ENCODE measurements at places on chromosomes 7 and 10.

- no peak for DNase-seq
Observed at GRCh38 chr7:155346285-155346684, 48.6 kb downstream of the INSIG1 start.

DNA sequence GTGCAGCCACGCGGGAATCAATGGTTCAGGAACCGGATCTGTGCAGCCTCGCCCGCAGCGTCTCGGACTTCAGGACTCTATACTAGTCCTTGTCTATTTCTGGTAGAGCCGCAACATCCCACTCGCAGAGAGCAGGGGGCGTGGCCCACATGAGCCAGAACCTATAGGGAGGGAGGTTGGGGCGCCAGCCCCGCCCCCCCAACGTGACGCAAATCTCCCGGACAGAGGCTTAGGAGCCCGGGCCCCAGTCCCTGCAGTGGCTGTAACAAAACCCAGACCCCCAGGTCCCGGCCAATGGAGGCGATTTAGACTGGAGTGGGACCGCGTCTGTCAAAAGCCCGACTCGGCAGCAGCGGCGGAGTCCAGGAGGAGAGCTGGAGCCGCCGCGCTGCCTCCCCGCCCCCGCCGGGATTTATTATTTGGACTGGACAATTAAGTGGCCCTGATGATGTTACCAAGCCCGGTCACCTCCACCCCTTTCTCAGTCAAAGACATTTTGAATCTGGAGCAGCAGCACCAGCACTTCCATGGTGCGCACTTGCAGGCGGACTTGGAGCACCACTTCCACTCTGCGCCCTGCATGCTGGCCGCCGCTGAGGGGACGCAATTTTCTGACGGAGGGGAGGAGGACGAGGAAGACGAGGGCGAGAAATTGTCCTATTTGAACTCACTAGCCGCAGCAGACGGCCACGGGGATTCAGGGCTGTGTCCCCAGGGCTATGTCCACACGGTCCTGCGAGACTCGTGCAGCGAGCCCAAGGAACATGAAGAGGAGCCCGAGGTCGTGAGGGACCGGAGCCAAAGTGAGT is at the start of gene NKX2-3:
TSS of gene NKX2-3 (plus strand) at position 256 of the 809 bp plus-strand sequence. CDS start at position 446, 190 bp downstream.
- peak; percentile 50 for DNase-seq

GRCh38 chr7:140294454-140294853 is 103.9 kb downstream of the SLC37A3 start:
- no peak for DNase-seq

DNA sequence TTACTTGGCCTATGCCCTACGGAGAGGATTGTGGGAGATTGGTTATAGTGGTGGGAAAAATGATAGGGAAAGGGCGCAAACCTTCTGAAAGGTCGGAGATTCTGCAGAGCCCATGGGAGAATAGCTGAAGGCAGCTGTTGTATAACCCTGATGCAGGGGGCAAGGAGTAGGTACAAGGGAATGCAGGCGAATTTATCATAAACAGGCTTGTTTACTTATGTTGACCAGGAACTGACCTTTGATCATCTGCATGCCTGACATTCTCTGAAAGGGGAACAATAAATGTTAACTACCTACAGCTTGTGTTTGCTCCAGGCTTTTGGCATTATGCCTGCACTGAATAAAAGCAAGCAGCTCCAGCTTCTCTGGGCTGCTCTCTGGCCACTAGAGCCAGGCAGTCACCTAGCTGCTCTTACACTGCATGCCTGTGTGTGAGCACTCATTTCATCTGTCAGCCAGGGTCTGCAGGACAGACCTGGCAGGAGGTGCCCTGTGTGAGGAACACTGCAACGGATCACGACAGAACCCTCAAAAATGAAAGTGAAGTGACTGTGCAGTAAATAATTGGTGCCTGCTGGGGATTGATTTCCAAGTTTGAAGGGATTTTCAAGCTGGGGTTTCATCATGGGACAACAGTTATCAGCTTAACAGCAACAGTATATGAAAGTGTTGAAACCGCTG is 31.1 kb upstream of the ABCA13 start:
- DNase-seq, result peak; percentile 85

DNA sequence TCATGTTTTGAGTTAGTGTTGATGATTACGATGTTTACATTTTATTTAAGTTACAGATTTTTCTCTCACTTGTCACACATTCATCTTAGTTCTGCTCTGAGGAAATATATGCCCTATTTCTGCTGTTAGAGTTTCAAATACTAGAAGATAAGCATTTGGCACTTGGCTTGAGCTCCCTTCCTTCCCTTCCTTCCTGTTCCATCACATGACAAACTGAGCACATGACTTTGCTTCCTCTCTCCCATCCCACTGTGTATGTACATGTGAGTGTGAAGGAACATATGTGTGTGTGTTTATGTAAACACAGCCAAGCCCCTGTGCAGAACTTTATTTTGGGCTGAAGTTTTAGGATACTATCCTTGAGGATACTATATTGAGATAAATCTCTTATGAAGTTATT is 795.9 kb upstream of the IGFBP3 start:
- DNase-seq, result no peak

DNA sequence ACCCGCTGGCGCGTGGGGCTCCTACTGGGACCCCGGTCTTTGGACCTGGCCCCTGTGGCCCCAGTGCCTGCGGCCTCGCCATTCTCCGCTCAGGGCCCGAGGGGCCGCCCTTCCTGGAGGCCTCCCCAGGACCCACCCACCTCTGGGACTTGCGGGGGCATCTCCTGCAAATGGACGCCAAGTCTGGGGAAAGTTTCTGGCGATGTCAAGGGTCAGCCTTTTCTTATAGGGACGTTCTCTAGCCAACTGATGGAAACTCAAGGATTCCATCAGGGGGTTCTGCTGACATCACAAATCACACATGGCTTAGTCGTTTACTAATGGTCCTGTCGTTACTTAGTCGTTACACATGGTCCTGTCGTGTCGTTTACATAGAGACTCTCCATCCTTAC is 57.7 kb upstream of the RHOBTB1 start:
- no peak for DNase-seq

- DNase-seq, result no peak
Observed at GRCh38 chr7:44063894-44064651, 1.3 kb downstream of the PGAM2 start.
